ENCODE measurements at places on chromosomes 1 and 21.

DNA sequence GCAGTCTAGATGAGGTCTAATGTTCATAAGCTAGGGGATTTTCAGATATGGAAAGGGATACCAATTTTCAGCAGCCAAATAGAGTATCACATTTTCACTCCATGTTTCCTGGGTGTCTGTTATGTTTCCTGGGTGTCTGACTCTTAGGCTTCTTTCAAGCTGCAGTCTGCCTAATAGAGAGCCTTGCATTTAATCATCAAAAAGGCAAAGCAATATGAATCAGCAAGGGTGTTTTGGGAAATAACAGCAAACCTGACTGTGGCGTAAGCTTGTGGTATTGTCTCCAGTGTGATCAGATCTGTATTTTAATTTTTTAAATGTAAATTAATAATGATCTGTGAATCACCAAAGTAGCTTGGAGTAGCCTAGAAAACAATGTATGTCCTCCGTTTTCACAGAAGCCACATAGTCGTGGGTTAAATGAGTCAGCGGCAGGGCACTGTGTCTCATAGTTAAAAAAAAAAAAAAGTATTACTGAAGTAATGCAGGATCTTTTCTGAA lies 10.4 kb downstream of the LGALS8 start:
- no peak for DNase-seq

DNA sequence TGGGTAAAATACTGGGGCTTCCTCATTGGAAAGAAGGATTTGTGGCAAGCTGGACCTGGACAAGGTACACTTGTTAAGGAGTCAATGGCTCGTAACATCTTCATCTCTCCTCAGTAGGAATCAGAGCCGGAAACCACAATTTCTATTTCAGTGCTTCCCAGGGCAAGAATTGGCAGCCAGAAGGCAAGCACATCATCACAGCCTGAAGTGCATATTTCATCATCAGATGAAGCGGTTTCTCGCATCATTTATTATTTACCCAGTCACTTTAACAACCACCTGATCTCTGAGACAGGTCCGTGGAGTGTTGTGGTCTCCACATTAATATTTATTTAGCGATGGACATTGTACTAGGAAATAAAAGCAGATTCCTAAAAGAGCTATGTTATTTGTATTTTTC lies 55.0 kb downstream of the KCNJ15 start:
- no peak for DNase-seq

DNA sequence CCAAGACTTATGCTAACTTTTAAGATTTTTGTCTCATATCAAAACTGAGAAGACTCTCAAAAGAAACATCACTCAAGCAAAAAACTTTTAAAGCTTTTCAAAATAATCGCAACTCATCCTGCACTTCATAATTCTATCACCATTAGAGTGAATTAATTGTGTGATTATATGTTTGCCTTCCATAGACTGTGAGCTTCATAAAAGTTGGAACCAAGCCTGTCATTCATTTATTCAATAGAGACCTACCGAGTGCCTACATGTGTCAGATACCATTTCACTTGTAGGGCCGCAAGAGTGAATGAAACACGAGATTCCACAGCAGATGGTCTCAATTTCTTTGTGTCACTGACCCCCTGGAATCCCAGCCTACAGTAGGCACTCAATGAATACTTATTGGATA lies 106.4 kb downstream of the RHOU start:
- DNase-seq, result no peak

GRCh38 chr1:64986903-64987871 lies 20.8 kb upstream of the JAK1 start:
- no peak for DNase-seq

DNA sequence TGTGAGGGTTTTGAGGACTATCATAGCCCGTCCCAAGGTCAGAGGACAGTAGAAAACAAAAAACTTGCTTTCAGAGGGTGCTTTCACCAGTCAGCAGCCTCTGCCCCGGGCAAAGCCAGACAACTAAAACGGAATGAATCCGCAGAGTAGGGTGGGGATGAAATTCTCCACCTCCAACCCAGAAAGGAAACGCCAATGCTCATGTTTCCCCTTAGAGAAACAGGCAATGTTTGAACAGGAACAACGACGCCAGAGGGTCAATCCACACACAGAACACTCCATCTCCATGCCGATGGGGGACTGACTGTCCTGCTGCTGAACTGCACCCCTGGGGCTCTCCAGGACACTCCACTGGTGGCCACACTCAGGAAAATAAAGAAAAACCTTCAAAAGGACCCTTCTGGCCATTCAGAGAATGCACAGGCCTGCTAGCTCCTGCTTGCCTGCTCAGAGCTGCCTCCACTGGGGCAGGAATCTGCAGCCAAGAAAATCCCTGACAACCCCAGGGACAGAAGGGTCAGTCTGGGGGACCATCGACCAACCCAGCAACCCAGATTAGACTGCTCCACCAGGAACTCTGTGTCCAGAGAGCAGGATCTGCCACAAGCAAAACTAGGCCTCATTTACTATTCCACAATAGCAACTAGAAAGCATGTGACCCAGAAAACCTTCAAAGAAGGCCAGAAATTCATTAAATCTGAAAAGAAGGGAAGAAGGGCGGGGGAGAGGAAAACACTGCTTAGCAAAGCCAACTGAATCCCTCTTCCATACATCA lies 116.0 kb downstream of the TOMM20 start:
- DNase-seq, result no peak

DNA sequence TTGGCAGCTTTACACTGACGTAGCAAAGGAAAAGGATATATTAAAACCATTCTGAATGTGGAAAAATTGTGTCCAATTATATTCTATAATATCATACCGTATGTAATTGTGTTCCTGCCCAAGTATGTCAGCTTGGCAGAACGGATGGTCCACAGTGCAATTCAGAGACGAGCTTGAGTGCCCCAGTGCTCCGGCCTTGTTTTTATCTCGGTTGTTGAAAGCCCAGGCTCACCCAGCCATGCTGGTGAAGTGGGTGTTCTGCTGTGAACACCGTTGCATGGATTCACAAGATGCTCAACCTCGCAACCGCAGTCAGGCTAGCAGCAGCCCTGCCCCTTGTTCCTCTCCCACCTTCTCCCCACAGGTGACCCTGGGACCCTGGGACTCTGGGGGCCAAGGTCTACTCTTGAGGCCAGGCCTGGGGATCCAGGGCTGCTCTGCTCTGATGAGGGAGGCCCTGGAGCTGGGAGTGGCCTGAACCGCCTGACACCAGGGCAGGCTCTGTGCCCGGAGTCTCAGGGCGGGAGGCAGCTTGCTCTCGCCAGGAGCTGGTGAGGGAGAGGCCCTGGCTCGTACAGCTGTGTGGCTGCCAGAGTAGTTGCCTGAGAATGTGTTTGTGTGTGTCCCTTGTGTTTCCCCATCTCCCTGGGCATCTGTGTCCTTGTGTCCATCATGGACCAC lies 11.2 kb downstream of the PTPRF start:
- DNase-seq, result no peak

DNA sequence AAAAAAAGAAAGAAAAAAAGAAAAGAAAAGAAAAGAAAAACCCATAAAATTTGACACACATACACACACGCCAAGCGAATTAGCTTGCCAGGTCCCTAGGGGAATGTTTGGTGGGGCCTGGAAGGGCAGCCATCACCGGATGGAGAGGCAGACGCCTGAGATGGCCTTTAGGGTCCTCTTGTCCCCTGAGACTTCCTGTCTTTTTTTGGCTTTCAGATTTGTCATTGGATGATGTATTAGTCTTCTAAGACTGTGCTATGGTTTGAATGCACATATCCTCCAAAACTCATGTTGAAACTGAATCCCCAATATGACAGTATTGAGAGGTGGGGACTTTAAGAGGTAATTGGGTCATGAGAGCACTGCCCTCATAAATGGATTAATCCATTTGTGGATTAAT lies 211.8 kb downstream of the TOMM20 start:
- no peak for DNase-seq

DNA sequence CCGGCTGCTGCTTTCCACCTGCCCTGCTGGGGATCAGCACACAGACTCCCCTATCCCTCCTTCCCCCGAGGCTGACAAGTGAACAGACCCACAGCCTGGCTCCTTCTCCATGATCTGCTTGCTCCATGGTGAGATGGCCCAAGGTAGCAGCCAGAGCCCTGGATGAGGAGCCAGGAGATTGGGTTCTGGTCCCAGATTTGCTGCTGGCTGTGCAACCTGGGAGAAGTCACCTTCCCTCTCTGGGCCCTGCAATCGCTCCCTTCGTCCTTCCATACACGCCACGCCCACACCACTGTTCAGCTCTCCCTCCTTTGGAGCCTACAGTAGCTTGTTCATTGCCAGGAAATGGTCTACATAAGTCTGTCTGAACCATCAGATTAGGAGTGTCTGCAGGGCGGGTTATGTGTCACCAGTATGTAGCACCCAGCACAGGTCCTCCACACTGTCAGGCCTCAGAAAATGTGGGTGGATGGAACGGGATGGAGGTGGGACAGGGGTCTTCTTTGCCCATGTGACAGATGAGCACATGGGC lies 9.2 kb upstream of the EPHA8 start:
- no peak for DNase-seq

DNA sequence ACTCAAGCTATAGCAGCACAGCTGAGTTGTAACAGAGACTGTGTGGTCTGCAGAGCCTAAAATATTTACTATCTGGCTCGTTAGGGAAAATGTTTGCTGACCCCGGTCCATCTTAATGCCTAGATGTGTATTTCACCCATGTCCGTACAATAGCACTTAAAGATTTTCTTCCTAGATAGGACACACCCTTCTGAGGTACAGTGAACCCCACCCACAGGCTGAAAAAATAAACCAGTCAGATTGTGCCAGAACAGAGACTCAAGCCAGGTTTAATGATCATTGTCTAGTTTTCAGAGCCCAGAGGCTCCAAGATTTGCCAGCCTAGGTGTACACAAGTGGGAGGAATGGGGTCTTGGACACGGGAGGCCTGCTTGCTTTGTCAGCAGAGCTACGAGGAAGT lies 5.6 kb downstream of the AMIGO1 start:
- no peak for DNase-seq

GRCh38 chr1:119549719-119550132 lies 42.7 kb downstream of the HSD3B1 start:
- peak; percentile 22 for DNase-seq

GRCh38 chr1:240646571-240647240 lies 34.8 kb upstream of the GREM2 start:
- no peak for DNase-seq

DNA sequence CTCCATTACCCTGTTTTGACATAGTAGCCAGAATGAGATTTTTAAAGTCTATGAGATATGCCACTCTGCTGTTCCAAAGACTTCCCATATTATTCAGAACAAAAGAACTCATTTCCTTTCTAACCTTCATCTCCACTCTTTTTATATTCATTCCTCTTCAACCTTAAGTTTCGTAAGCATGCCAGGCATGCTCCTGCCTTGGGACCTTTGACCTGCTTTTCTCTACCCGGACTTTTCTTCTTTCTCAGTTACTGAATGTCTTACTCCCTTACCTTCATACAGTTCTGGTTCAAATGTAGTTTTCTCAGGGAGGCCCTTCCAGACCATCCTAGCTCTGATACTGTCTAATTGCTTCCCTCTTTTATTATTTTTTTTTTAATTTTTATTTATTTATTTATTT lies 81.1 kb downstream of the TNNI3K start:
- DNase-seq, result no peak

DNA sequence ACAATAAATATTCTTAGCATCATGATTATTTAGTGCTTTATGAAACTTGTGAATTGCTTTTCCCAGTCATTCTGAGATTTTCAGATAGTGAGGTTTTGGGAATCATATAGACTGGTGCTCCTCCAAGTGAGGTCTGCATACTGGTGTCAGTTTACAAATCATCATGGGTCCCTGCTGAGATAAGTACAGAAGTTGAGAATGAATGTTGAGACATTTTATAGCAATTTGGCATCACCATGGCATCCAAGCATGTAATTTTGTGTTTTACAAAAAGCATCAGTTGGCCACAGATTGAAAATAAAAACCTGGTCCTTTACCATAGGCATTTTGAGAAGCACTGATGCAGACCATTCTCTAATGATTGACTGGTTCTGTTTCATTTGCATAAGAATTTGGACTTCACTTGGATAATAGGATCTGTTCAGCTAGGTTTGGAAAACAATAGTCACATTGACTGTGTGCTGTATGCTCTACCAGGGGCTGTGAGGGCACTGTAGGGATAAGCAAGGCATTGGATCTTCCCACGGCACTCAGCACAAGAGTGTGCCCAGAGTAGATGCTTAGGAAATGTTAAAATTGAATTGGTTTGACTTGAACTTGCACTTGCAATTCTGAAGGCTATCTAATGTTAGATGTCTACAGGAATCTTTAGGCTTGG lies 79.0 kb upstream of the JUN start:
- DNase-seq, result no peak

DNA sequence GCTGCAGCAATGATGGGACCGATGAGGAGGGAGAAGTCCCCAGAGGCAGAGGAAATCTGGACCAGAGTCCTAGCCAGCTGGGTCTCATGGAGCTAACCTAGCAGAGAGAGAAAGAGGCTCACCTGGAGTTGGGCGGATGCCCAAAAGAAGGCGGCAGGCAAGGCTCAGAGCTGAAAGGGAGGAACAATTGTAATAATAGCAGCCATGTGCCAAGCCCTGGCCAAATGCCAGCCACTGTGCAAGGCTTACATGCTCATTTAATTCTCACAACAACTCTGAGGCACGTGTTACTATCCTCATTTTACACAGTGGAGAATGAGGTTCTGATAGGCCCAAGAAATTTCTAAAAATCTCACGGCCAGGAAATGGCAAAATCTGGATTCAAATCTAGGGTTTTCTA lies 50.0 kb upstream of the ZNF648 start:
- DNase-seq, result no peak

- DNase-seq, result no peak
Measured at GRCh38 chr1:228853191-228853590, 117.9 kb downstream of the RHOU start.

- DNase-seq, result no peak
Measured at GRCh38 chr1:216521477-216521876, 98.2 kb upstream of the USH2A start.

DNA sequence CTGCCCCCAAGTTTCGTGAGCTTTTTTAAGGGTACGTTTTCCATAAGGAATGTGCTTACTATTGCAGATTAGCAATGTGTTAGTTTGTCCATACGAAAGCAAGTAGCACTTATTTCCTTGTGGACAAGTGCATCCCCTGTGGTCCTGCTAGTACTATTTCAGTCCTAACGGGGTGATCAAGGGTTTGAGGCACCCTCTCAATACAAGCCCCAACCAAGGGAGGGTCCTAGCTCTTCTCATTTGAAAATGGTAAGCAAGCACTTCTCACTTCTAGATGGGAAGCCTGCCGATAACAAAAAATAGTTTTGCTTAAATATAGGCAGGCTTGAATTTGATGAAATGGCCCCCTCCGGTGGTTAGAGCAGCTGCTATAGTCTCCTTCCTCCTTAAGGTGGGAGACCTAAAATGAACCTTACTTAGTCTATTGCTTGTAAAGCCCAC lies 64.0 kb upstream of the HMCN1 start:
- DNase-seq, result peak; percentile 36

GRCh38 chr21:45219517-45219916 lies 68.2 kb downstream of the POFUT2 start:
- no peak for DNase-seq

GRCh38 chr1:8351693-8352470 lies 34.0 kb downstream of the SLC45A1 start:
- no peak for DNase-seq

DNA sequence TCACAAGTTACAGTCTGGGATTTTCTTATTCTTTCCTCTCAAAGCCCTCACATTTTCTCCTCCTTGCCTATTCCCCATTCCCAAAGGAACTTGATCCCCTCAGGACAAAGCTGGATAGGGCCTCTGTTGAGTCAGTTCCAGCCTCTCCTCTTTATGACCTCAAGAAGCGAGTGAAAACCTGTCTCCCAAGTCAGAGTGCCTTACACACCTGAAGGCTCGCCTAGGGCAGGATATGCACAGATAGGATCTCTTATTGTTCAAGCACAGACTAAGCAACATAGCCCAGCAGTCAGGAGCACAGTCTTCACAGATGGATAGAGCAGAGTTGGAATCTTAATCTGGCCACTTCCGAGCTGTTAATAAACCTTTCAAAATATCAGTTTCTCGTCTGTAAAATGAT lies 60.8 kb upstream of the PRRC2C start:
- DNase-seq, result no peak
